Fibroblast of skin of left quadriceps (primary cell): ENCODE measurements at places on chromosomes 6 and 20.
A peak's percentile ranks its signal among the peaks of the same experiment; 100 is the strongest.

DNA sequence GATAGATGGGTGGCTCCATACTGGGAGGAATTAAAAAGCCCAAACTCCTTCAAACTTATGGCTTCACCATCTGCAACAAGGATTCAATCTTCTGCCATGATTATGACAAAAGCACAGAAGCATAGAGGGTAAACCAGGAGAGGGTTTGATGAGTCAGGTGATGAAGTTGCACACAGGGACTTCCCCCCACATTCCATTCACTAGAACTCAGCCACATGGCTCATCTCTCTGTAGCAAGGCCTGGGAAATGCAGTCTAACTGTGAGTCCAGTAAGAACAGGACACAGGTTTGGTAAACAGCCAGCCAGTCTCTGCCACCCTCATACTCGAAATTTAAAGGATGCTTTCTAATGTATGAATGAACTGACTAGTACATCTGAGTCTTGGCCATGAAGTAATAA lies 142.9 kb downstream of the HIVEP2 start:
- peak; percentile 92 for DNase-seq

GRCh38 chr20:63978319-63979228 lies 868 bp downstream of the SAMD10 start:
- DNase-seq: no peak

- DNase-seq: no peak
Measured at GRCh38 chr6:81633391-81633790, 119.1 kb downstream of the TENT5A start.

DNA sequence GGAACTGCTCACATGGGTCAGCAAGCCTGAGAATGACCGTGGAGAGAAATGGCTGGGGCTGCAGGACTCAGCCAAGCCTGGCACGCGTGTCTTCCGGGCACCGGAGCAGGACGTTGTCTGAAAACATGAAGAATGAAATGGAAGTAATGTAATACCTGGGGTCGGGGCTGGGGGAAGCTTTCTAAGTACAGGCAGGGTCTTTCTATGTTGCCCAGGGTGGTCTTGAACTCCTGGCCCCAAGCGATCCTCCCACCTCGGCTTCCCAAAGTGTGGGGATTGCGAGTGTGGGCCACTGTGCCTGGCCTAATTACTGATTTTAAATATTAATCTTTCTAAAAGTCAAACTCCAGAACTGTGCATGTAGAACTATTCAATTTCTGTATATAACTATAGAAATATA lies 155.5 kb upstream of the AKAP12 start:
- DNase-seq: no peak

DNA sequence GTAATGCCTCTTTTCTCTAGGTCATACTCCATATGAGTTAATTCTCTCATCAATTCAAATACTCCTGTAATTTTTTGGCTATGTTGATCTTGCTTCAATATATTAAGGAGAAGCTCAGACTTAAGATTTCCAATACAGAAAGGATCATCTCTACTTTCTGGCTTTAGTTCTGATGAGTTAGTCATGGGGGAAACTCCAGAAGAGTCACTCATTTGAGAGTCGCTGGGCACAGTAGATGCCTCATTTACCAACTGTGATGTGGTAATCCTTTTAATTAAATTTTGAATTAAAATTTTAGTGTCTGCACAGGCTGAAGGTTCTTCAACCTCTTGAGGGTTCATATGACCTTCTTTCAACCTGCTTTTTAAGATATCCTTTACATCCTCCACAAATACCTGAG lies 38.5 kb downstream of the DST start:
- no peak for DNase-seq

DNA sequence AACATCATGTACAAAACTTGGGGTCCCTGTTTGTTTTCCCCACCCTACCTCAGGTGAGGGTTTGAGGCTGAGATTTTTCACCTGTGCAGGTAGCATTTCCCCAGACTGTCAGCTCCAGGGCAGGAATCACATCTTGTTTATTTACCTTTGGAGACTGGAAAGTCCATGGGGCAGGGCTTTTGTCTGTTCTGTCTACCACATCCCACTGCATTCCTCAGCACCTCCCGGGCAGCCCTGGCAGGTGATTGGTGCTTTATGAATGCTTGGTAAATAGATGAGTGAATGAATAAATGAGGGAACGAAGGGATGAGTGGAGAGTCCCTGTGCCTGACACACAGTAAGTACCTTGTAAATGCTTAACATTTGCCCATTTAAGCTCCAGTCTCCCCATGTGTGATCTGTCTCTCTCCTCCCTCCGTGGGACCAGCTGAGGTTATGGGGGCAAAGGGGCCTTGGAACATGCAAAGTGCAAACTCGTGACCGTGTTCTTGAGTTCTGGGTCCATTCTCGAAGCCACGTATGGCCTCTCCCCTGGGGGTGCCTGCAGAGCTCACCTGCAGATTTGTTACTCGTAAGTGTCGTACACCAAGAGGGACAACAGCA lies 69.7 kb upstream of the PMEPA1 start:
- DNase-seq: no peak

GRCh38 chr6:9583753-9584352 lies 831.0 kb downstream of the TFAP2A start:
- DNase-seq: no peak

DNA sequence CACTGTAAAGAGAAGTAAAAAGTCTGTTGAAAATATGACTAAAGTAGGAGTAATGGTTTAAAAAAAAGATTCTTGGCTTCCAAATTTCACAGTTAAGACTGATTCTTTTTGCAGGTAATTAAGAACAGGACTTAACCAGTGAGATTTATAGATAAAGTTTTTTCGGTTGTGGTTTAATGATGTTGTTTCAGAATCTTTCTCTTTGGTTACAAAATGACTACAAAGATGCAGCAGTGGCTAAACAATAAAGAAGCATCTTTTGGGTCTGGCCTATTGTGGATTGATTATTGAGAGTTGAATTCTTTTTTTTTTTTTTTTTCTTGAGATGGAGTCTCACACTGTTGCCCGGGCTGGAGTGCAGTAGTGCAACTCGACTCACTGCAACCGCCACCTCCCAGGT lies 109.7 kb downstream of the AKAP7 start:
- DNase-seq: no peak

- DNase-seq: no peak
Measured at GRCh38 chr6:3852391-3852790, 3.2 kb downstream of the FAM50B start.

DNA sequence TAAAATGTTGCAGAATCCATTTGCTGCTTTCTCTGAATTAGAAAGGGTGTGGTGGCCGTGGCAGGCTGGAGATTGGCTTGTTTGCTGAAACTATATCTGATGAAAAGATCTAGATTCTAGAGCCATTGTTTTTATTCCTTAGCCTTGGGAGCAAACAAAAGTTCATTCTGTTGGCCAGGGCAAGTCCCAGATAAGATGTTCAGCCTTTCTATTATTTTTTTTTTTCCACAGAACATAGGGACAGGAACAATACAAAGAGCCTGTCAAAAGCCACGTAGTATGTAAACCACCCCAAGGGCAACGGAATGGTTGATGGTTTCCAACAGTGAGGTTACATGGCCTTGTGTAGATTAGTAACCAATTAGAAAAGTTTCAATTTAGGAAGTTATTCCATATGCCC lies 119.9 kb upstream of the SLC22A16 start:
- DNase-seq: no peak

DNA sequence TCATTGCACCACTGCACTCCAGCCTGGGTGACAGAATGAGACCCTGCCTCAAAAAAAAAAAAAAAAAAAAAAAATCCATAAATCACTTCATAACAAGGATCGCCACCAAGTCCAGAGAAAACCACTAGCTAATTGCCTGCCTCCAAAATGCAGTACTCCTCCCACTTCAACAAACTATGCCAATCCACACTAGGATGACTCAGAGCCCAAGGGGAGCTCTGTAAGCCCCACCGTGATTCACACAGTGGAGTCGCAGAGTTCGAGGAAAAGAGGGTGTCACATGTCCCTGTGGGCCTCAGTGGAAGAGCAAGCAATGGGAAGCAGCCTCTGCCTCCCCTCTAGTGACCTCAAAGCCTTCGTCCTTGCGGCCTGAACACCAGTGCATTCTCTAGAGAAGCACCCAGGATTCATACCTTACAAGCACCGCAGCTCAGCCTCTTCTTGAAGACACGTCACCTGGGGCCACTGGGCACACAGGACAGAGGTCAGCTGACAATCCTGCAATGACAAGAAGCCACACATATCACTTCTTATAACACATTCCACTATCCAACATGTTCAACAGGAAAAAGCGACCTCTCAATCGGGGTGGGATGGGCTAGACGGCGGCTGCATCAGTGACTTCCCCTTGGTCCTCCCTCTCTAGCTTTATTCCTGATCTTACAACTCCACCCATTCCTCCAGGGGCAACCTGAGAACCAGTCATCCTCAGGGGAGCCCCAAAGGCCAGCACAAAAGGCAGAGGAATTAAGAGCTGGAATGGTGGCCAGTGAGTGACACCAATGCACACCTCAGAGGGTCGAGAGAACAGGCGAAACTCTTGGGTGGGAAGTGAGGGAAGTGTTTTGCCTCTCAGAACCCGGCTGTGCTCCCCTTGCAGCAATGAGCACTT lies 8.9 kb downstream of the SNHG17 start:
- peak; percentile 81 for DNase-seq

- DNase-seq: no peak
Measured at GRCh38 chr6:46985943-46986342, 56.2 kb downstream of the ADGRF1 start.

- DNase-seq: no peak
Measured at GRCh38 chr6:111952274-111952673, 79.0 kb upstream of the FYN start.

DNA sequence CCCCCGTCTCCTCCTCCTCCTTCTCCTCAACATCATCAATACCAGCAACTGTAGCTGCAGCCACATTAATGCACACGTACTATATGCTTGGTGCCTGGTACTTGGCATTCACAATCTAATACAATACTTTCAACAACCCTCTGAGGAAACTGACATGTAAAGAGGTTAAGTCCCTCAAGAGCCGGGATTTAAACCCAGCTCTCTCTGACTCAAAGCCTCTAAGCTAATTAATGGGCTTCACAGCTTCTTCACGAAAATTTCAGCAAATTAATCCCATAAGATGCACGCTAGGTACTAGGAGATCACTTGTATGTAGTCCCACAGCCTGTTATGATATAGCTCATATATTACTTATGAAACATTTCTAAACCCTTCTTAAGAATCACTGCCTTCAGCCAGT lies 73.1 kb upstream of the IPCEF1 start:
- DNase-seq: no peak

DNA sequence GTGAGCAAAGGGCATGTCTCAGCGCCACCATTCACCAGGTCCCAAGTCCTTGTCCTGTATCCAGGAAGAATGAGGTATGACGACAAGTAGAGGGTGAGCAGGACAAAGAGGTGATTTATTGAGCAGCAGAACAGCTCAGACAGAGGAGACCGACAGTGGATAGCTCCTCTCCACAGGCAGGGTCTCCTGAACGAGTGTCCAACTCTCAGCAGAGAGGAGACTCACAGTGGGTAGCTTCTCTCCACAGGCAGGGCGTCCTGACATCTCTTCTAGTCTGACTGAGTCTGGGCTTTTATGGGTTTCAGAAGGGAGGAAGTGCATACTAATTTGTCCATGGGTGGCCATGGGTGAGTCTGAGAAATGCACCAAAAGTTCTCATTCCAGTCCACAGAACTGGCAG lies 204.7 kb downstream of the ANKRD60 start:
- no peak for DNase-seq

DNA sequence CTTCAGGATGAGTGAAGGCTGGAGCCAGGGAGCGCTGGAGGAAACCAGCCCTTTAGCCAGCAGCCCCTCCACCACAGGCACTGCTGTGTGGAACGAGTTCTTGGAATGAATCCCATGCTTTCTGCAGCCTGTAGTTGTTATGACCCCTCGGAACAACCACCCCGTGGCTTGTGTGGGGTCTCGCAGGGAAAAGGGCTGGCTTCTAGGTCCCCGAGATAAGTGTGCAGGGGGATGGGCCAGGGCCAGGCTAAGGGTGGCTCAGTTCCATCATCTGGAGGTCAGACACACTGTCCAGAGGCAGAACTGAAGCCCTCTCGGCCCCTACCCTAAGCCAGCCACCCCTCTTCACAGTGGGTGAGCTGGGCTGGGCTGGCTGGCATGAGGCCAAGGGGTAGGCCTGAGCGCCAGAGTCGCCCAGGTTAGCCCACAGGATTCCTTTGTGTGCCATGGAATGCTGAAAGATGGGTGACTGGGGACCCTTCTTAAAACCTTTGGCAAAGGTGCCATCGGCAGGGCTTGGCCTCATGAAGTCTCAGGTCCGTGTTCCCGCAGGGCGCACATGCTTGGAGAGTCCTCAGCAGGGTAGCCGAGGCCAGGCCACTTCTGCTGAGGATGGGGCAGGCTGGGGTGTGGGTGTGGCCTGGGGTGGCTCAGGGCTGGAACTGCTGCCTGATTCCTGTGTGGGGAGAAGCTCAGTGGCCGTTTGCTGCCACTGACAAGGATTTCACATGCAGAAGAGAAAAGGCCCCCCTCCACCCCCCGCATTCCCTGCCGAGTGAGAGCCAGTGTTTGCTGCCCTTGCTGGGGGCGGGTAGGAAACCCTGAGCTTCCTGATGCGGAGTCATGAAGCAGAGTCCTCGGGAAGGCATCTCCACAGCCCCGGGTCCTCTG lies 24.6 kb downstream of the SPATA2 start:
- no peak for DNase-seq

DNA sequence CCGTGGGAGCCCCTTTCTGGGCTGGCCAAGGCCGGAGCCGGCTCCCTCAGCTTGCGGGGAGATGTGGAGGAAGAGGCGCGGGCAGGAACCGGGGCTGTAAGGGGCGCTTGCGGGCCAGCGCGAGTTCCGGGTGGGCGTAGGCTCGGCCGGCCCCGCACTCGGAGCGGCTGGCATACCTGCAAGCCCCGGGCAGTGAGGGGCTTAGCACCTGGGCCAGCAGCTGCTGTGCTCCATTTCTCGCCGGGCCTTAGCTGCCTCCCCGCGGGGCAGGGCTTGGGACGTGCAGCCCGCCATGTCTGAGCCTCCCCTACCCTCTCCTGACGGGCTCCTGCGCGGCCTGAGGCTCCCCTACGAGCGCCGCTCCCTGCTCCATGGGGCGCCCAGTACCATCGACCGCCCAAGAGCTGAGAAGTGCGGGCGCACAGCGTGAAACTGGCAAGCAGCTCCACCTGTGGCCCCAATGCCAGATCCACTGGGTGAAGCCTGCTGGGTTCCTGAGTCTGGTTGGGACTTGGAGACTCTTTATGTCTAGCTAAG lies 82.8 kb upstream of the E2F3 start:
- DNase-seq: no peak

GRCh38 chr6:7479801-7480266 lies 61.6 kb upstream of the DSP start:
- DNase-seq: peak; percentile 3

DNA sequence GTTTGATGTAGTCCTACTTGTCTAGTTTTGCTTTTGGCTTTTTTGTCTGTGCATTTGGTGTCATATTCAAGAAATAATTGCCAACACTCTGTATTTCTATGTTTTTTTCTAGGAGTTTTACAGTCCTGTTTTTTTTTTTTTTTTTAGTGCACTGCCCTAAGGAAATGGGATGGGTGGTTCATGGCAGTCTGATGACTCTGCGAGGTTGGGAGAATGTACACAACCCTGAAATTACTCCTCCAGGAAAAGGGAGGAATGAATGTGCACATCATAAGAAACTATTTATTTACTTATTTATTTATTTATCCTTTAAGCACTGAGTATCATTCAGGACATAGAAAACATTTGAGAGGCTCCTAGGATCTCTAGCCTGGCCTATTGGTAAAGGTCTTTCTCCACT lies 15.2 kb upstream of the SLC17A5 start:
- DNase-seq: no peak

GRCh38 chr6:50834929-50835410 lies 16.3 kb downstream of the TFAP2B start:
- no peak for DNase-seq
